ENCODE measurements at places on chromosomes 3 and 15.

DNA sequence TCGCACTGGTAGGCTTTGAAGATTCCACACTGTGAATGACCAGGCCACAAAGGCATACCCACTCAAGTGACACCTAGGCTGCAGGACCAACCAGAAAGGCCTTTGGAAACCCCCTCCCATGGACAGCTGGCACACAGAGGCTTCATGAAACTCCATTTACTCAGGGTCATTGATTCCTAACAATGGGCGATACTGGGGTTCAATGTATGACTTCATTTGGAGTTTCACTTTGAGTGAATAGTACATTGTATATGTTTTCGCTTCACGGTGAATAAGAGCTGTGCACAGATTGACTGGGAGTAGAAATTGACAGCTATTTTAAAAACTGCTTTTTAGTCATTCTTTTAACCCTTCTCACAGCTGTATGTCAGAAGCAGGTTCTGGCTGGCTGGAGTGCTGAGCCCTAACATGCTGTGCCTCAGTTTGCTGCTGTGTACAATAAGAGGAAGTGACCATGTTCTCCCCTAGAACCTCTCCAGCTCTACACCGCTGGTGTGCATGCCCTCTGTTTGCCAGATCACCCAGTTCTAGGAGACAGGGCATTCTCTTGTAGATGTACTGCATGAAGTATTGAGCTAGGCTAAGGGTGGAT lies 15.4 kb upstream of the CX3CR1 start:
- no peak for DNase-seq

GRCh38 chr3:23752126-23752525 lies 53.6 kb upstream of the UBE2E1 start:
- no peak for DNase-seq

DNA sequence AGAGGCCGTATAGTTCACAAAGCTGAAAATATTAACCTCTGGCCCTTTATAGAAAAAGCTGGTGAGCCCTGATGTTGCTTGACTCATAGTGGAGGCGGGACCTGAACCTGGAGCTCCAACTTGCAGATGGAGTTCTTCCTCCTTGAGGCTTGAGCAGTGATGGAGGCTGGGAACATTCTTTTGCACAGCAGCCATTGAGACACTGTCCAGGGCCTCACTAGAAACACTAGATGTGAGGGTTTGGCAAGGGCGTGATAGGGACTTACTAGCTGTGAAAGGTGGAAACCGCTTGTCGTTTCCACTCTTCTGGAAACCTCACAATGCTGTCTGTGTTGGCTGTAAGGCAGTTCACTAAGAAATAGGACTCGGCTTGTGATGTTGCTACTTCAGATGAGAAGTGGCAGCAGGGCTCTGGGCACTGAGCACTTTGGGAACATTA lies 12.5 kb downstream of the SMAD6 start:
- DNase-seq, result no peak

DNA sequence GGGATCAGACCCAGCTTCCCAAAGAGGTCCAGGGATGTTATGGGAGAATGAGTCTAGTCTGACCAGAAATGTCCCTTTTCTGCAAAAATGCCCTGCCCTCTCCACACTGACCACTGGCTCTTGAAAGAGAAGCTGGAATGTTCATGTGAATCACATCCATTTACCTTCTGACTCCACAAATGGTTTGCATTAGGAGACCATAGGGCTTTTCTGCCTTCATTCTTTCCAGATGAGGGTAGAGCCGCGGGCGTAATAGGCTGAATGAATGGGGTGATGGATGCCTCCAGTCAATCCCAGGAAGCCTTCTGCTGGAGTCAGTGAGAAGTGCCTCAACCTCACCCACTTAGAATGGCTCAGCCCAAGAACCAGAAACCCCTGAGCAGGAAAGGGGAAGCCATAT lies 47.2 kb upstream of the IREB2 start:
- DNase-seq, result no peak

DNA sequence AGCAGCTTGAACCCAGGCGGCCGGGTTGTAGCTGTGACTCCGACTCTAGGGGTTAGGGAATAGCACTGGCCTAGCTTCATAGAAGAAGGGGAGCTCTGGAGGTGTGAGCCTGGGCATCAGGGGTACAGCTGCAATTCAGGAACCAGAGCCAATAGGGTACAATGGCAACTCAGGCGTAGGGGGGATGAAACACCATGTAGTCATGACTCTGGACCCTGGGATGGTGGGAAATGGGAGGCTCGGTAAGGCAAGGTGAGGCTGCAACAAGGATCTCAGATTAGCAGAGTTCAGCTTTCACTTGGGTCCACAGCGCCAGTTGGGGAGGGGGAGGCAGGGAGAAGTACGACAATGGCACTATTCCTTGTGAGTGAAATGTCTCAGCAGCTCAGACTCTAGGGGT lies 210.2 kb upstream of the LYSMD4 start:
- no peak for DNase-seq

- no peak for DNase-seq
Measured at GRCh38 chr3:140470962-140471361, 206.9 kb upstream of the TRIM42 start.

GRCh38 chr3:72426618-72427397 lies 421.4 kb downstream of the SHQ1 start:
- DNase-seq, result no peak

- no peak for DNase-seq
Measured at GRCh38 chr3:149620291-149621020, 37.4 kb downstream of the WWTR1 start.

DNA sequence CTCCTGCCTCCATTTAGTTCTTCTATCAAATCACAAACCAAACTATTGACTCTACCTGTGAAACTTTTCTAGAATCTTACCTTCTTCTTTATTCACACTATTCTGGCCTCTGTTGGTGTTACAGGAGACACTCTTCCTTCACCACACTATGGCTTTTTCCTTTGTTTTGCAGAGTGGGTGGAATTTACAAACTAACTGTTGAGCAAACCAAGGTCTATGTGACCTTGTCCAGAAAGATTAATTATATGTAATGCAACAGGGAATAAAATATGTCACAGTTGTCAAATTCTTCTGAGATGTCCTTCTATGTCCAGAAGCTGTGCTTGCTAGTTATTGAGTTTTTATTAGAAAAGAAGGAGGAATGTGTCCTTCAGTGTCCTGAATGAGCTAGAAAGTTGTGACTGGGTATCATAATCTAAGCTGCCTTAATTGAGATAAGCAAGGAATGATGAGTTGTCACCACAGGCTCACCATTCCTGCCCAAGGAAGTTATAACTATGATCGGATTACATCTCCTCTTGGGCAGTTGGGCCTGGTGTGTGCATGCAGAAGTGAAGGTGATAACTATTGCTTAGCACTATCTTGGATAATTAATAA lies 21.7 kb downstream of the ARL14 start:
- no peak for DNase-seq

DNA sequence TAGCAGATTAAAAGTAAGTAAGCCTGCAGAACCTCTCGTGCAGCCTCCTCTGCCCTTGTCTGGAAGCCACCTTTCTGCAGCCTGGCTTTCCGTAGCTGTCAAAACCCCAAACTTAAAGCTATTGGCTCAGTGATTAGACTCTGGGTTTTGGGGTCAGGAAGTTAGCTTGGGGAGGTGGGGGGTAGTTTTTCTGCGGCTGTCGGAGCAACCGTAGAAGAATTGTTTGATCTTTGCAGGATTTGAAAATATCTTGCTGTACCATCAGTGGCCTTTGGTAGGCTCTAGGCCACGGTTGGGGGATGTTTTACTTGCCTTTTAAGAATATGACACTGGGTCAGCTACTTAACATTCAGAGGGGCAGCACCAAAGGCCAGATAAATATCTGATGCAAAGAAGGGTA lies 88.4 kb upstream of the RASGRP1 start:
- DNase-seq, result no peak

- peak; percentile 76 for DNase-seq
Measured at GRCh38 chr3:187669675-187670504, at the start of gene SST. TSS of gene SST (minus strand) at chr3:187670394. CDS start at chr3:187670291, 103 bp downstream.

- no peak for DNase-seq
Measured at GRCh38 chr3:136938334-136938733, 19.4 kb upstream of the IL20RB start.

Data from endothelial cell (in vitro differentiated cells).